Ovary (tissue), 10 donors: ENCODE measurements at places on chromosomes 11 and 22.

GRCh38 chr11:22879630-22880029 lies 19.4 kb upstream of the CCDC179 start:
- DNase-seq: no peak

DNA sequence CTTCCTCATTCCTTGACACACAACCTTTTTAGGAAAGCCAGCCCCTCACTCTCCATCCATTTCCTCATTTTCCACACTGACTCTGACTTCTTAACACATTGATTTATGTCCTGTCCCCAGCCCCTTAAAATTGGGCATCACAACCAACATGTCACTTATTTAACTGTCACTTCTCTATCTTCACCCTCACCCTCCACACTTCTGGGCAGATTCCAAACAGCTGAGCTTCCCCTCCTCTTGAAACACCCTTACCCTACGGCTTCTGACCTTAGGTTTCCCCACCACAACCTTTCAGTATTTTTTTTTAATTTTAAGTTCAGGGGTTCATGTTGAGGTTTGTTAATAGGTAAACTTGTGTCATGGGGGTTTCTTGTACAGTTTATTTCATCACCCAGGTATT lies 696.3 kb downstream of the DLG2 start:
- DNase-seq: no peak

DNA sequence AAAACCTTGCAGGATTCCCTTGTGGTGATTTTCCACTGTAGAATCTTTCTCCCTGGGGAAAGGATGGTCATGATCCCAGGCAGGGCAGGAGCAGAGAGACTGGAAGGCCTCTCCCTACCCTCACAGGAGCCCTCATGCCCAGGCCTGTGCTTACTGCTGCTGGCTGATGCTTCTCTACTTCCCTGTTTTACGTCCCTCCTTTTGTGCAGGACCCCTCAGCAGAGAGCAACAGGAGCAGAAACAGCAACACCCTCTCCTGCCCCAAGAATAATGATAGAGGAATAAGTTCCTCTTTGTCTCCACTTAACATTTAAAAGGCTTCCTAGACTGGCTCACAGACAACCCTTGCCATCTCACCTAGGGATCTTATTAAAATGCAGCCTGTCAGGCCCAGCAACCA lies 3.6 kb downstream of the ISX start:
- DNase-seq: no peak

GRCh38 chr11:5467527-5467926 lies 18.4 kb downstream of the OR51I2 start:
- DNase-seq: no peak

DNA sequence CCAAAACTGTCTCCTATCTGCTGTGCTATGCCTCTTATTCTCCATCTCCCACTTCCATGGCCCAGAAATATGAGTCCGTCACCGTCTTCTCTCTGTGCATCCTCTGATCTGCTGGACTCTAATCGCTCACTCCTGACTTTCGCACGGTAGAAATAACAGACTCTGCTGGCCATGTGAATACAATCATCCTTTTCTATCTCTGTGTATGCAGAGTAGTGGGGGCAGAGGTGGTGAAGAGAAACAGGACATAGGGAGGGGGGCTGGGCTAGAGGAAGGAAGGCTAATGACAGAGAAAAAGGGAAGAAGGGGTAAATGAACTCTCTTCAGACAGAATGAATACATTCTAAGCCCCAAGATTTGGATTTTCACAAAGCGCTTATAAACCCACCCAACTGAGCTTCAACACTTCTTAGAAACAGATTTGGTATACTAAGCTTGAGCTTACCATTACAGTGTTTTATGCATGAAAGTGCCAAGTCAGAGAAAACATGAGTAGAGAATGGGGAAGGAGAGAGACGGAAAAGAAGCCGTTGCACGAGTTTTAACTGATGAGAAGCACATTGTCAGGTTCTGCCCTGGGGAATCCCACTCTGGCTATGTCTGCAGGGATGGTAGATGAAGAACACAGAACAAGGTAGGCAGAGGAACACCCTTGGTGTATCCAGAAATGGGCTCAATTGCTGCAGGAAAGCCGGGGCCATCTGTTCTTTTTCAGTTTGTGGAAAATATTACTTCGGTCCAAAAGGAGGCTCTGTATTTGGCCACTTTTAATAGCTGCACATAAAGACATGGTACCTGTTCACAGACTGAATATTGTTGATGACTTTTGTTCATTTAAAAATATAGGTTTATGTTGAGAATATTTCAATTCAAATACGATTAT lies 324.7 kb downstream of the ETS1 start:
- DNase-seq: no peak

GRCh38 chr11:44571871-44572270 lies 6.4 kb downstream of the CD82 start:
- DNase-seq: no peak

- DNase-seq: no peak
Measured at GRCh38 chr11:61619471-61620226, 38.8 kb upstream of the SYT7 start.

- no peak for DNase-seq
Measured at GRCh38 chr11:5521540-5521939, 5.0 kb upstream of the UBQLNL start.

DNA sequence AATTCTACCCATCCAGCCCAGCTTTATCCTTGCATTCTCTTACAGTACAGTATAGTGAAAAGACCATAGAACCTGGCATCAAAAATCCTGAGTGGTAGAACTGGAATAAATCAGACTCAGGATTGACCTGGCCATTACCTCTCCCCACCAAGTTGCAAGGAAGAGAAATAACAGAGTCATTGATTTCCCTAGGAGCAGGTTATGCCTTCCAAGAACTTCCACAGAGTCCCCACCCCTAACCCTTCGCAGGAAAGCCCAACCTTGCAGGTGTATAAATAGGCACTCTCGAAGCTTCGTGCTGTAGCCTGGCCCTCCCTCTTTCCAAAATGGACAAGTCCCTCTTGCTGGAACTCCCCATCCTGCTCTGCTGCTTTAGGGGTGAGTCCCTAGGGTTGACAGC lies at the start of gene PATE1:
TSS of gene PATE1 (plus strand) at position 301 of the 400 bp plus-strand sequence. CDS start at position 327, 26 bp downstream.
- DNase-seq: no peak

GRCh38 chr11:92409355-92409754 lies 184.7 kb downstream of the FAT3 start:
- no peak for DNase-seq

DNA sequence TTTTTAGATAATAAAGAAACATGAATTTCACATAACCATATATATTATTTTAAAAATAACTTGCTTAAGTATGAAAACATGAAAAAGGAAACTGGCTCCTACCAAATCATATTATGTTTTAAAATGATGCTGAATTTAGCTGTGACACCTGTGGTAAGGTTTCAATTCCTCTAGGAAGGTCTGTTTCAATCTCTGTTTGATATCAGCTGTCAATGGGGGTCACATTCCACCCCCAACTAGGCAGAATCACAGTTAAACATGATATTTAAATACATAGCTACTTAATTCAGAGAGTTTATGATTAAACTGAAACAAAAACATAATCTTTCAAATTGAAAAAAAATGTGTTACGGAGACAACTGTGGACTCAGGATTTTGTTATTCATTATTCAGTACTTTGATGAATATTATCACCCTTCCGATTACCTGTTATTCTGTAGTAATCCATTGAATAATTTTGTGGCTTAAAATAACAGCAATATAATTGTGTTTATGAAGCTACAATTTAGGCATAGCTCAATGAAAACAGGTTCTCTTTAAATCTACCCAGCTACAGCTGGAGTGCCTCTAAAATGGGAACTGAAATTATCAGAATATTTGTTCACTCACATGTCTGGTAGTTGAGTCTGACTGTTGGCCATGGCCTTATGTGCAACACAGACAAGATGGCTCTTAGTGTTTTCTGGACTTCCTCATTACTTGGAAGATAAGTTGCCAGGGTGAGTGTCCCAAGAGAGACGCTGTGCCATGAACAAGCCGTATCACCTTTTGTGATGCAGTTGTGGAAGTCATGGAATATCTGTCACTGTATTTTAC lies 244.6 kb upstream of the ANO3 start:
- no peak for DNase-seq

GRCh38 chr11:68743539-68743938 lies 7.8 kb downstream of the TESMIN start:
- no peak for DNase-seq

DNA sequence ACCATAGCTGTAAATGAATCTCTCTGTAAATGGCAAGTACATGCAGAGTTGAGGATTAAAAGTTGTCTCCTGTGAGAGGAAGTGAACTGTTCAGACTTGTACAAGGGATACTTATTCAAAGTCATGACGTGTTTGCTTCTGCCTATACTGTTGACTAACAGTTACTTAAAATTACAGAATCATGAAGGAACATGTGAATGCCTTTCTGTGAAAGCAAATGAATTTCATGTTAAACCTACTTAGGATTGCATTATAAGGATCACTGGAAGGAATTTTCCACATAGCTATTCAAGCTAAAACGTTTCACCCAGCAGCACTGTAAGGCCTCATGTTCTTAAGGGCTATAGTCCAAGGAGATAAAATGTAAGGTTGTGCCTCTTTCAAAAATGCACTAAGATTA lies 93.4 kb upstream of the BIRC3 start:
- no peak for DNase-seq

GRCh38 chr11:105719073-105719822 lies 109.4 kb downstream of the GRIA4 start:
- no peak for DNase-seq

DNA sequence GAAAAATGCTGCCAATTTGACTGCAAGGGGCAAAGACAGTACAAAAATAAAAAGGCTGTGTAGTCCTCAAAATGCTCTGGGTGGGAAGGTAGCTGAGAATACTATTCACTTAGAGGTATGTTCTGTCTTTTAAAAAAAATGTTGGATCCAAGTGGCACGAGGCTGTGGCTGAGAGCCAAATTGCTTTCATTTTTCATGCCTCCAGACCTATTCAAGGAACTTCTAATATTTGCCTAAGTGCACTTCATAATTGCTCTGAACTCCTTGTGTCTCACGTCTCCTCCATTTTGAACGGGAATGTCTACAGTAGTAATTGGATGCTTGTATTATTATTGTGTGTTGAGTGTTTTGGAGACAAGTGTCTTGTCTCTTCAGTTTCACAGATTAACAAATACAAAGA lies 19.1 kb upstream of the SLC22A25 start:
- DNase-seq: no peak

DNA sequence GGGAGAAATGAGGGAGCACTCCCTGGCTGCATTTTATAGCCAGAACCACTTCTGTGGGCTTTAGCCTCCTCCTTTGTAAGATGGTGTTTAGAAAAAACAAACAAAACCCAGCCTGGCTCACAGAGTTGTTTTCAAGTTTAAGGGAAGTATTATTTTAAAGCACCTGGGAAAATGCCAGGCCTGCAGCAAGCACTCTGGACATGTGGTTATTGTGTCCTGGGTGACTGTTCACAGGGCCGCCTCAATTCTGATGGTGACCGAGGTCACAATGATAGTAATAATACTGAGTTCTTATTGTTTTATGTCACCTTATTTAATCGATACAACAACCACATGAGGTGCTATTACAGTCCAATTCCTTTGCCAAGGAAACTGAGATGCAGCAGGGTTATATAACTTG lies 20.7 kb upstream of the SLC22A12 start:
- DNase-seq: no peak

GRCh38 chr22:45235851-45236342 lies 4.8 kb downstream of the KIAA0930 start:
- no peak for DNase-seq

DNA sequence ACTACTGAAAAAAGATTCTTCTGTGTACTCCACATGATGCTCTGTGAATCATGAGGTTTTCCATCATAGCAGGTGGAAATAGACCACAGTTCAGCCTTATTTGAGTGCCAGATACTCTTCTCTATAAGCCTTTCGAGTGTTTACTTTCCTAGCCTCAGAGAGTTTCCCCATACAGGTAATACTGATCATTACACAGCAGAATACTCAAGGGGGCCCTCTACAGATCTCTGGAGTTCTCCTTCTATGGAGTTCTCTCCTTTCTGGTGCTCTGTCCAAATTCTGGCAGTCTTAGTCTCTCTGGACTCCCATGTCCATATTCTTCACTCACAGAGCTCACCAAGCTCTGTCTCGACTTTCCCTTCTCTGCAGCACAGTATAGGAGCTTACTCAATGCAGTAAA lies 175.7 kb upstream of the CARD18 start:
- DNase-seq: no peak

DNA sequence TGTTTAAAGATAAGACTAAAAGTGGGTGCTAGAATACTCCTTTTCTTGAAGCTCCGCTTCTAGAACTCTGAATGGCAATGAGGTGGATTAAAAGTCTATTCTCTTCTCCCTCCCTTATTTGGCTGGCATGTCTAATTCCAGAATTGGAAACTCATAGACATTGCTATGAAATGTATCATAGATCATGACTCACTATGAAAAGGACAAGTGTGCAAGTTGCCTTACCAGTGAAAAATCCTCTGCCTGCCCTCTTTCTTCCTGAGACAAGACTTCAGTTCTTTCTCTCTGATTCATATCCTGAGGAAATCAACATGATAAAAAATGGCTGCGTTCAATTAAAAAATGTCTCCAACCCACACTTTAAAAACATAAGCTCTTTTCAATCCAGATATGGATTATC lies 73.2 kb upstream of the BLID start:
- no peak for DNase-seq

DNA sequence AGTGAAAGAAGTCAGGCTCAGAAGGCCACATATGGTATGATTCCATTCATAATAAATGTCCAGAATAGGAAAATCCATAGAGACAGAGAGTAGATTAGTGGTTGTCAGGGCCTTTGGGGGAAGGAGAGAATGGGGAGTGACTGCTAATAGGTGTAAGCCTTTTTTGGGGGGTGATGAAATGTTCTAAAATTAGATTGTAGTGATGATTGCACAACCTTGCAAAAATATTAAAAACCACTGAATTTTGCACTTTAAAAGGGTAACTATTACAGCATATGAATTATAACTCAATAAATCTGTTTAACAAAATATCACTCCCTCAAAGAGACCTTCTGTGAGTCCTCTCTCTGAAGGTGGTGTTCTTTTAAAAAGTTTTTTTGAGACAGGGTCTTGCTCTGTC lies 72.3 kb upstream of the GRK3 start:
- no peak for DNase-seq

- DNase-seq: no peak
Measured at GRCh38 chr11:104106136-104106754, 57.7 kb downstream of the PDGFD start.

DNA sequence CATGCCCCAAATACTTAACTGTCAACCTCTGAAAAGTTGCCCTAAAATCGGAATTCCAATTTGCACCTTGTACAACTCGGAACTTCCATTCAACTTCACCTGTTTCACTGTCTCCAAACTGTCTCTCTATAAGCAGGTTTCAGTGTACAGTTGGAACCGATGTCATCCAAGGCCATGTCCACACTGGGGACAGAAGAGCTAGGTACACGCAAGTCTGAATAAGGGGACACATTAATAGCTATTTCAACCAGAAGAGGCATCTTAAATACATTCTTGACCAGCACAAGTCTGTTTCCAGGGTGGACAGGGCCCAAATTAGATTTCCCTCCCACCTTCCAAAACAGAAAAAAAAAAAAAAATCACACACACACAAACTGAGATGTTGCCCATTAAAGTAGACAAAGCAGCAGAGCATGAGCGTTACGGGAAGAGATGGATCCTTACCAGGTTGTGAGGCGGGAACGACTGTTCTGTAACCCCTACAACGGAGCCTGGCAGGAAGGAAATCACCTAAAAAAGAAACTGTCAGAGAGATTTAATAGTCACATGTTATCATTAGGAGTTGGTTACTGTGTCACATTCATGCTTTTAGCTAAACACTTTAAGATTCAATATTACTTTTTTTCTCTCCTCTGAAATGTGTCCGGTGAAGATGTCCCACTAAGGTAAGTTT lies 1.7 kb downstream of the CREBZF start:
- no peak for DNase-seq
